ENCODE measurements at places on chromosomes 11 and 22.

- DNase-seq = no peak
Observed at GRCh38 chr11:93984196-93984567, 37.0 kb upstream of the HEPHL1 start.

DNA sequence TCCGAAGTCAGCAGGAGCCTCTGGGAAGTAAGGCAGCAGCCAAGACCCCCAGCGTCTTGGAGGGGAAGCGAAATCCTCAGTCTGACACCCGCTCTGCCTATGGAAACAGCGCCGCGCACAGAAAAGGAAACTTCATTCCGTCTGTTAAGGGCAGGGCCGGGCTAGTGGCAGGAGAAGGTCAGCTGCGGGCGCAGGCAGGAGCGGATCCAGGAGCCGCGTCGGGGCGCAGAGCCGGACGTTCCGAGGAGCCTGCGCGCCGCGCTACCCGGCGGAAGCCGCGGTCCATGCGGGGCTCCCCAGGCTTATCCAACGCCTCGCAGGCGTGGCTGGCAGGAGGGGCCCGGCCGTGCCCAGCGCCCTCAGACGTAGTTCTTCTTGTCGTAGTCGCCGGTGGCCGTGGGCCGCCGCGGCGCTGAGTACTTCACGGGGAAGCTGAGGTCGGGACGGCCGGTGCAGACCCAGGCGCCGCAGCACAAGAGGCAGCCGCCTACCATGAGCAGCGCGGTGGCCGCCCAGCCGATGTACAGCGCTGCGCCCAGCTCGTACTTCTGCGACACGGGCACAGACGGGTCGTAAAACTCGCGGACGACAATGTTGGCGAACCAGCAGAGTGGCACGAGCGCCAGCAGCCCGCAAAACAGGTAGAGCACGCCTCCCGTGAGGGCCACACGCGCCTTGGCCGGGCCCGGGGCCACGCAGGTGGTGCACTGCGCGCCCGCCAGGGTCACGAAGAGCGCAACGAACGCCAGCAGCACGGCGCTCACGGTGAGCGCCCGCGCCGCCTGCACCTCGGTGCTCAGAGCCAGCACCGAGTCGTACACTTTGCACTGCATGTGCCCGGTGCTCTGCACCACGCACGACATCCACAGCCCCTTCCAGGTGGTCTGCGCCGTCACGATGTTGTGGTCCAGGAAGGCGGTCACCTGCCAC is 705 bp downstream of the CLDN5 start:
- peak; percentile 81 for DNase-seq

DNA sequence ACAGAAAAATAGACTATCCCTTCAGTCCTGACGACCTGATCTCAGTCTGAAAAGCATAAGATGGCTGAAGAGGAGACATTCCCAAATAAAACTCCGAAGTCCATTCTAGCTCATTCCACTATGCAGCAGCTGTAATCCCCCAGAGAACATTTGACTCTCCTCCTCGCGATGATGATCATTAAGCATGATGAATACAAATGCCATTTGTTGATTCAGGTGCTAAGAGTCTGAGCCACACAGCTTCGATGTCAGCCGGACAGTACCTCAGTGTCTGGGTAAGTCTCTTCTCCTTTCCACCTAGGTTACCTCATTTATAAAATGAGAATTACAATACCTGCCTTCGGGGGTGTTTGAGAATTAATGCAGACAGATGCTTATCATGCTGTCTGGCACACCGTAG is 94.8 kb downstream of the TENM4 start:
- DNase-seq = no peak

DNA sequence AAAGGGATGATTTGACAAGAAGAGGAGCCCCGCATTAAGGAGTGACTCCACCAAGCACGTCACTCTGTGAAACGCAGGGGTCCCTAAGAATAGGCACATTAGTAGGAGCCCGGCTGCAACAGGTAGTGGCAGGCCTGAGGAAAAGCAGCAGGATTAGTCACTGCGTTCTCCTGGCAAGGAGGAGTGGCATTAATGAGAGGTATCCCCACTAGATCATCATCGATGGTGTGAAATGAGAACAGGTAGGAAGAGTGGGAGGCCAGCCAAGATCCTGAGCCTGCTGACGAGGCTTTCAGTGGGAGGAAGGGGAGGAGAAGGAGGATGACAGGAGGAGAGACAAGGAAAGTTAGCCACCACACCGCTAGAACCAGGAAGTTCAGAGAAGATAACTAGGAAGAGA is 38.6 kb downstream of the NRXN2 start:
- DNase-seq = no peak

GRCh38 chr11:282171-282570 is 4.0 kb downstream of the NLRP6 start:
- peak; percentile 1 for DNase-seq

DNA sequence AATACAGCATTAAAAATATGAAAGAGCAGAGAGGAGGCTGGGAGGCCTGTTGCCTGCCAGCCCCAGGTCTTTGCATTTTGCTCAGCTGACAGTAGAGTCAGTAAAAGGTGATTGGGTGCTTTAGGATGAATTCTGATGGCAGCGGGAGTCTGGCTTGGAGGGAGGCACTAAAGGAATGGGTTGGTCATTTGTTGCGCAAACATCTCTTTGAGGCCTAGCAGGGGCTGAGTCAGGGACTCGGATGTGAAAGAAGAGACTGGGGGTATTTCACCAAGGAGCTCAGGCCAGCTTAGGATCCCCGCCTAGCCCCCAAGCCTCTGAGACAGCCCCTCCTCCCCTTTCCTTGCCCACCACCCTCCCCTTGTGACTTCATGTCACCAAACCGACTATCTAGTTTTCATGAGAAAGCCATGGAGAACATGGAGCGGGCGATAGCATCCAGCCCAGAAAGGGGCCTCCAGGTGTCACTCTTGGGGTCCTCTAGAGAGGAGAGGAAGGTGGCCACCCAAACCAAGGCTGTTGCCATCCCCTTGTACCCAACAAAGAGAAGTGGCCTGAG is 9.7 kb downstream of the DGKZ start:
- no peak for DNase-seq

DNA sequence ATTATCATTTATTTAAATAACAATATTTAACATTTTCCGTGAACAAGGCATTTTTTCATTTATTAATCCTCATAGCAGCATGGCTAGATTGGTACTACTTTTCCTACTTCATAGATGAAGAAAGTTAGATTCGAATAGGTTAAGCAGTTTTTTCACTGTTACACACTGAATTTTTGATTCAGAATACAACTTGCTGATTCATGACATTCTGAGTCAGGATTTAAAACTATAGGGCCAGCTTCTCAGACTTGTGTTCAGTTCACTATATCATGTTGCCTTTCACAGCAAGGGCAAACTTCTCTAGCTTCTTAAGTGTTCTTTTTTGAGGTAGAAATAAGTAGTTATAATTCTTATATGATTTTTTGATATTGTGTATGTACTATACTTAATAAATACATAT is 31.5 kb downstream of the CYP2R1 start:
- DNase-seq = no peak

DNA sequence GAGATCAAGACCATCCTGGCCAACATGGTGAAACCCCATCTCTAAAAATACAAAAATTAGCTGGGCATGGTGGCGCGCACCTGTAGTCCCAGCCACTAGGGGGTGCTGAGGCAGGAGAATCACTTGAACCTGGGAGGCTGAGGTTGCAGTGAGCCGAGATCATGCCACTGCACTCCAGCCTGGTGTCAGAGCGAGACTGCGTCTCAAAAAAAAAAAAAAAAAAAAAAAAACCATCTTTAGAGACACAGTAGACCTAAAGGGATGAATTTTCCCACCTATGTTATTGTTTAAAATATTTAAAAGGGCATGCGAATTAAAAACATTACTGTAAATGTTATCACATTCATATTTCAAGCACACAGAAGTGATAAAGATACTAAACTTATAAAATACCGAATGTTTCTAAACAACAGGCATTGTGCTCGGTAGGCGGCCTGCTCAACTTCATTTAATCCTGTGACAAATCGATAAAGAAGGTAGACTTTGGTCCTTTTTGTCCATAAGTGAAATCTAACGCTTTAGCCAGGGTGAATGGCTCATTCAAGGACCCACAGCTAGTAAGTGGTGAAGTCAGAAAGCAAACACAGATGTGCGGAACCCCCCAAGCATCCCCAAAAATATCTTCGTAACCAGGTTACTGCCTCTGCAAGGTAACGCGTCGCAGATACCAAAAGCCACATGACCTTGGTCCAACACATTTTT is 16.1 kb downstream of the NCAPD3 start:
- no peak for DNase-seq

DNA sequence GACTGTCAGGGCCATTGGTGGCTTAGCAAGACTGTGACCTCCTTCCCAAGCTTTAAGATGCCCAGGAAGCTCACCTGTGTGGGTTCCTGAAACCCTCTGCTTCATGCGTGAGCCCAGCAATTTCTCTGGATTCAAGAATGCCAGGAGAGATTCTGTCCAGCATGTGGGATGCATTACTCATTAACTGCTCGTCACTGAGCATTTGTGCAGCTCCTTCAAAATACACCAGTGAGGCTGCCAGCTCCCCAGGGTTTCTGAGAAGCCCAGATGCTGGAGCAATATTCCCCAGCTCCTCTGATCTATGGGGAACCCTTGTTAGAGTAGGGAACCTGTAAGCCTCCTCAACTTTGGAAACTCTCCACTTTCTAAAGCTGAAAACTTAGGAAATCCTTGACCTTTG is 126.5 kb downstream of the CHST1 start:
- DNase-seq = no peak

DNA sequence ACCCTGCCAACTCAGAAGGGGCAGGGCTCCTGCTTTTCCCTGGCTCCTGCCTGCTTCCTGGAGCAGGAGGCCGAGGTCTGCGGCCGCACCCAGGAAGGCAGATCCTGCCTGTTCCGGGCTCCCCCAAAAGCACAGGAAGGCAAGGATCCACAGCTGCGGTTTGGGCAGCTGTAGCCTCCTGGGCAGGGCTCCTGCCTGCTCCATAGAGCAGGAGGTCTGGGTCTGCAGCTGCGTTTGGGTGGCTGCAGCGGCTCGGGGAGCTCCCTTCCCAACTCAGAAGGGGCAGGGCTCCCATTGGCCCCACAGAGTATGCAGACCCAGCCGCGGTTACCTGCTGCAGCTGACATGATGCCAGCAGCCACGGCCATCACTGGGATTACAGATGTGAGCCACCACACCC is 5.5 kb downstream of the UPK2 start:
- no peak for DNase-seq

DNA sequence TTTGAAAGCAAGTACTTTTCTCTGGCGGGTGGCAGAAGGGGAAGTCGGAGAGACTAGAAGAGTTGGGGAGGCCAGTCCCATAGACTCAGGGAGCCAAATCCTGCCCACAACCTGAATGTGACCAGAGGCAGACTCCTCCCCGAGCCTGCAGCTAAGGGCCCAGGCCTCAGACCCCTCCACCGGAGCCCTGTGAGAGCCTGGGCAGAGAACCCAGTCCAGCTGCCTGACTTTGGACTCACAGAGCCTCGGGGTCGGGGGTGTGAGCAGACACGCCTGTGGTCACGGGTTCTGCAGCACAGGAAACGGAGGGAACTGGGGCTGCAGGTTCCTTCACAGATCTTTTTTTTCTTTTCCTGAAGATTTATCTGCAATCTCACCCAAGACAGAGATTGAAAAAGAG is 312.3 kb downstream of the CTTN start:
- no peak for DNase-seq

- no peak for DNase-seq
Observed at GRCh38 chr11:117502015-117502778, 174.5 kb downstream of the CEP164 start.

GRCh38 chr11:13329670-13330356 is 52.2 kb downstream of the BMAL1 start:
- no peak for DNase-seq

- DNase-seq = no peak
Observed at GRCh38 chr11:82901922-82902485, 468 bp downstream of the DDIAS start.

- no peak for DNase-seq
Observed at GRCh38 chr11:15969281-15969680, 387.1 kb downstream of the SOX6 start.

Measured in right kidney (tissue), 9 donors.